ENCODE measurements at places on chromosomes 16 and 17.

- no peak for DNase-seq
These were observed 21.0 kb downstream of the LGALS3BP start for GRCh38 chr17:78958641-78959127.

GRCh38 chr16:72987480-72987901, 60.4 kb downstream of the ZFHX3 start:
- no peak for DNase-seq

DNA sequence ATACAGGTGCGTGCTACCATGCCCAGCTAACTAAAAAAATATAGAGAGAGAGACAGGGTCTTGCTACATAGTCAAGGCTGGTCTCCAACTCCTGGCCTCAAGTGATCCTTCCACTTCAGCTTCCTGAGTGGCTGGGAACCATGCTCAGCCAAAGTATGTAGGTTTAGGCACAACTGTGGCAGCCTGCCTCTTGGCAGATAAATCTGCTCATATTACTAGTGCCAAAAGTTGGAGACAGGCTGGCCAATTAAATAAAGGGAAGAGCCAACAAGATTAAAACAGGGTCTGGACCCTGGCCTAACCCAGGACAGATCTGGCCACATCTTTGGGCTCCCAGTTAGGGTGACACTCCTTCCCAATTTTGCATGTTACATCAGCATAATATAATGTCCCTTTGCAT, 151.7 kb downstream of the CBLN1 start:
- no peak for DNase-seq

- DNase-seq: no peak
These were observed 48.1 kb upstream of the GOSR1 start for GRCh38 chr17:30429155-30429554.

- no peak for DNase-seq
These were observed 55.2 kb downstream of the PRMT7 start for GRCh38 chr16:68366062-68366461.

Data from activated naive CD4-positive, alpha-beta T cell treated with anti-CD3 and anti-CD28 coated beads, Interleukin-2, amount 10 ng/mL, durations not matched to agents 7 days and 5 days (primary cell).